ENCODE measurements at places on chromosomes 4 and X.

DNA sequence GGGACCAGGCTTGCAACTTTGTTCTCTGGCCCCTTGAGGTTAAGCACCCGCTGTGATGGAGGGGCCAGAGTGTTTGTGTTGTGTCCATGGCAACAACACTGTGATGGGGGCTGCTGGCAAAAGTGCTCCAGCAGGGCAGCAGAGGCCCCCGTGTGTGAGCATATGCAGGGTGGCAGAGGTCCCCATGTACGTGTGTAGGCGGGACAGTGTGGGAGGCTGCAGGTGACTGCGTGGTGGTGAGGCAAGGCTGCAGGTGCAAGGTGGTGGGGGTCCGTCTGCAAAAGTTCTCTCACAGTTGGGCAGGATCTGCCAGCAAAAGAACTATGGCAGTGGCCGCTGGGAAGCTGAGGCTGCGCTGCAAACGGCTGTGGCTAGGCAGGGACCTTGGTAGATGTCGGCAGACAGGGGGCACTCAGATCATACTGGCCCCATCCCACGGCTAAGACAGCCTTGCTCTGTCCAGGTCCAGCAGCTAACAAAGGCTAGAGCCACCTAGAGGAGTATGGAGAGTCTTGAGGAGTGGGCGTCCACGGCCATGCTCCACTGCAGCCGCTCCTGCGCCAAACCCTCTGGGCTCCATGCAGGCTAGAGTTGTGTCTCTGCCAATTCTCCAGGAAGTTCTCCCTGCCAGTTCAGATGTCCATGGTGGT, 46.8 kb upstream of the PASD1 start:
- no peak for DNase-seq

DNA sequence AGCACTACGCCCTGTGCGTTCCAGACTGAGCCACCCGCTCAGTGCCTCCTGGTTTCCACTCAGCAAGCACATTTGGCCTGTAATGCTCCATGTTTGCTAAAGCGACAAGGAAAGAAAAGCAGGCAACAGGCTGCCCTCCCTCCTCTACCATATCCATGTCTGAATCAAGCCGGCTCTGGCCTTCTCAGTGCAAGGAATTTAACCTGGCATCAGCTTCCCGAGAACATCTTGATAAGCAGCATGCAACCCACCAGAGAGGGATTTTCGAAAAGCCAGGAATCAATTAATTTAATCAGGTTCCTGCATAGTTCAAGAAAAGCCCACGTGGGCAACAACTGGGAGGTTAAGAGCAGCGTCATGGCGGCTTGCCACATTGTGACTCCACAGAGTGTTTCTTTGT, 228.2 kb downstream of the HS6ST2 start:
- DNase-seq: no peak

GRCh38 chrX:10617186-10617998, 3.0 kb downstream of the MID1 start:
- no peak for DNase-seq

DNA sequence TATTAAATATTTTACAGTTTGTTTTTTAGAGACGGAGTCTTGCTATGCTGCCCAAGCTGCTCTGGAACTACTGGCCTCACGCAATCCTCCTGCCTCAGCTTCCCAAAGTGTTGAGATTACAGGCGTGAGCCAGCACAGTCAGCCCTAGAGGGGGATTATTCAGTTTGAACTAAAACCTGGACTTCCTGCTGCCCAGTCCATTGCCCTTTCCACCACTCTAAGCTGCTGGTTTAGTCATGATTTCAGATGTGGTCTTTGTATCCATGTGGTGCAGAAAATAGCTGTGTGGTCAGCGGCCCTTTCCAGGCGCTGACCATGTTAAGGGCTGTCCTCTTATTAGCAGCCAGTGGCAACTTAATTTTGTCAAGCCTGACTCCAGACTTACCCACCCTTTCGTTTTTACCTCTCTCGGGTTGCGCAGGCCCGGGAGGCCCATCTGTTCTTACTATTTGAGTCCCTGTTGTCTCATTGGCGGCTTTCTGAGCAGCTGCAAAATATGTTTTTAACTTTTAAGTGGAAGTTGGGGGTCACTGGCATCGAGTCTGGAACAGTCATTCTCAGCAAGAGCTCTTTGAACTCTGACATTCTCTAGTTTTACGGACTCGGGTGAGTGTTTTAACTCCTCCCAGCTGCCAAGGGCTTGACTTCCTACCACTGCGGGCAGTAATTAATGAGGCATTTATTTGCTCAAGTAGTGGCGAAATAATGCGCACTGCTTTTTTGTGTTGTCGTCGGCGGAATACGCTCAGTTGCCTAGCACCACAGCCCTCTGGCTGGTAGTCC, 773 bp upstream of the VMA21 start:
- DNase-seq: no peak

DNA sequence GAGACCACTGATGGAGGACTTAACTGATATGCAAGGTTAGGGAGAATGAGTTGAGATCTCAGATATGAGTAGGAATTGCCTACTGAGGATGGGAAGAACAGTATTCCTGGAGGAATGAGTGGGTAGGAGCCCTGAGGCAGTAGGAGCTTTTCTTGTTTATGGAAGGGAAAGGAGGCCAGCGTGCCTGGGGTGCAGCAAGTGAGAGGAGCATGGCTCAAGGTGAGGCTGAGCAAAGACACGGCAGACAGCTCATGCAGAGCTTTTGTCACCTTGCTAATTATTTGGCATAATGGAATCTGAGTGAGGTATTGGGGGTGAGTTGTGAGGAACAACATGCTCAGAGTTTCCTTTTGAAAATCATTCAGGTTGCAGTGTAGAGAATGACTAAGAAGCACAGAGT, 65.3 kb upstream of the IBSP start:
- DNase-seq: no peak

DNA sequence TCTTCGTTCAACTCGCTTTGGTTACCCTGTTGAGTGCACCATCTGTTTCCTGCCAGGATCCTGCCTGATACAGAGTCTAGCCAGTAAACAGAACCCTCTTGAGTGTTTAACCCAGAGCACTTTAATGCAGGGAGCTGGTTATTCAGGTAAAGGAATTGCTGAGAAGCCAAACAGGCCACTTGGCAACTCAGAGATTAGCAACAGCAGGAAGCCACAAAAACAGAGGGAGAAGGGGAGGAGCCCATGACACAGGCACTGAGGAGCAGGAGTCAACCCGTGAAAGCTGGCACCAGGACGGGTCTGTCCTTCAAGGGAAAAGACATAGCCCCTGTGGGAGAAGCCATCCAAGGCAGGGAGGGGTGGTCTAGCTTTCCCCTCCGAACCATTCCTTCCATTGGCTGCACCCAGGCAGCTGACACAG, 641.4 kb downstream of the ZNF674 start:
- DNase-seq: no peak

DNA sequence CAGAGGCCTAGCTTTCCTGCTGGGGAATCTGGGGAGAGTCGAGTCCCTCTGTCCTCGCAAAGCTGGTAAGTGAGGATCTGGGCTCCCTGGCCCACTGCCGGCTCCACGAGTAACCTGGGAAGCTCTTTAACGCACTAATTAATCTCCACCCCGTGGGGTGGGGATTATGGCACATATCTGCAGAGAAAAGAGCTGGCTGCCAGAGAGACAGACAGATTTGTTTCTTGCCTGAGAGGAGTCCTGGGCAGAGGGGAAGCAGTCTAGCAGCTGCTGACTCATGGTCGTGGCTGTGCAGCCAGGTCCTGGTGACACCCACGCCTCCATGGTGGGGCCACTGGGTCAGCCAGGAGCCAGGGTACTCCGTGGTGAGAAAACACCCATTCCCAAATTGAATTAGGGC, 14.0 kb downstream of the SORCS2 start:
- DNase-seq: no peak

DNA sequence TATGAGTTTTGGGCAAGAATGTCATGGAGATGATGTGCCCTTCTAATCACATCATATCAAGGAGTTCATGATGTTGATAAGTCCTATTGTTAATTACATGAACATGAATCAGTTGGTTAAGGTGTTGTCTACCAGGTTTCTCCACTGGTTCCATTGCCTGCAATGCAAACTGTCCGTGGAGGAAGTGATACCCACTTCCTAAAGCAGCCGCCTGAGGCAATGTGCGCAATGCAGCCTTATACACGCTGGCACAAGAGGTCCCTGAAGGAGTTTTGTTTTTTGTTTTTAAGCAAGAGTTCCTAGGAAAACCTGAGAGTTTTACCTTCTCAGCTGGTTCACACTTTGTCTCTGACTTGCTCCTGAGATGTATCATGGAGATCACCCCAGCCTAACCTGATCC, 5.9 kb upstream of the GPKOW start:
- DNase-seq: no peak

DNA sequence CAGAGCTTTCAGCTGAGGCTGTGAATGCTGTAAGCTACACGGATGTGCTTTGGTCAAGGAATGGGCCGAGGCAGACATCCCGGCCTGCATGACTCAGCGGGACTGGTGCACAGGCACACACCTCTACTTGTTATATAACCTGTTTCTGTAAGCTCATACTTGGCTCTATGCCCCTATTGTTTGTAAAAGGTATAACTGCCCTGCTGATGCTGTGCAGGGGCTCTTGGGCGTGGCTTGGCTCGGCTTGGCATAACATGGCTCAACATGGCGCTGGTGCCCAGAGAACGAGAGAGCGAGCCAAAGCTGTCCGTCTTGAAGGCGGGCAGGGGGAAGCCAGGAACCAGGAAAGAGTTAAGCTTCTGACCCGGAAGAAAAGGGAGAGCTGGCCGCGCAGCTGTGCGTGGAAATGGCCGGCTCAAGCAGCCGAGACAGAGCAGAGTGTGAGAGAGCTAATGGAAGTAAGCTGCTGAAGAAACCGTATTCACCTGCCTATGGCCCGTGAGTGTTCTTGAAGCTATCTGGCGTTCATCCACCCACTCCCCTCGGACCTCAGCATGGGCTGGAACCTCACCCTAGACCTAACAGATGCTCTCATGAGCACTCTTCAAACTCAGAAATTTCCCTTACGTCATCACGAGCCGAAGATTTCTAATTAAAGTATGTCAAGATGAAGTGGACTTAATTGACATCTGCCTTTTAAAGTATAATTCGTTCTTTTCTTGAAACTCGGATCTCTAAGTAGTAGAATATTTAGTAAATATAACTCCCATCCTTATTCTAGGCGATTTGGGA, 286.3 kb upstream of the AGA start:
- no peak for DNase-seq

GRCh38 chrX:105273326-105273725, 52.8 kb upstream of the TEX13A start:
- DNase-seq: no peak

DNA sequence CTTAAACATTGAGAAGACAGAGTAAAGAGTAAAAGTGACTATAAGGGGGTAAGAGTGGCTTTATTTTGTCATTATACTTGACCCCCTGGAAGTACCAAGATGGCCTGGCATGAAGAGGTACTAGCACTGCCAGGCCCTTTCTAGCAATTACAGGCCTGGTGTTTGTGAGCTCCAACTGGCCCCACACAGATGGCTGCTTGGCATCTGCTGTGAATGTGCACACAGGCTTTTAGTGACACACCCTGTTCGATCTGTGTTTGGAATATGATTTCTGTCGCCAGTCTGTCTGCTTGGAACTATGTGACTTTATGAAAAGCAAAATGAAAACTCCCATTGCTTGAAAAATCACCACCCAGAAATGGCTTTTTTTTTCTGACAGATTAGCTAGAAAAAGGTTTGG, 123.3 kb downstream of the CLCN4 start:
- no peak for DNase-seq

DNA sequence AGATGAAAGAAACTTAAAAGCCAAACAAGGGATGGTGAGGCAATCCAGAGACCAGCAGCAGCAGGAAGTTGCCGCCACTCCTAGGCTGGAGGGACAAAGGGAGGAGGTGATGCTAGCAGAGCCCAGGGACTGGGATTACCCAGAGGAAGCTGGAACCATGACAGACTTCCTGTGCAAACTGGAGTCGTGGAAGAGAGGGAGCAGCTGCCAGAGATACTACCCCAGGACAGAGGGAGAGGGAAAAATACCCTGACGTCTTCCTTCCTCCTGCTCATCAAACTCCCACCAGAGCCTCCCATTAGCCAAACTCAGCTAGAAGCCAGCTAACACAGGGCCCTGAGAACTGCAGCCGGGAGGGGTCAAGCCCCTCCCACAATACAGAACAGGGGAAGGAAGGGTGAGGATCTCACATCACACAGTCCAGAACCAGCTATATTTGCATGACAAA, 101.2 kb upstream of the KLF3 start:
- no peak for DNase-seq

DNA sequence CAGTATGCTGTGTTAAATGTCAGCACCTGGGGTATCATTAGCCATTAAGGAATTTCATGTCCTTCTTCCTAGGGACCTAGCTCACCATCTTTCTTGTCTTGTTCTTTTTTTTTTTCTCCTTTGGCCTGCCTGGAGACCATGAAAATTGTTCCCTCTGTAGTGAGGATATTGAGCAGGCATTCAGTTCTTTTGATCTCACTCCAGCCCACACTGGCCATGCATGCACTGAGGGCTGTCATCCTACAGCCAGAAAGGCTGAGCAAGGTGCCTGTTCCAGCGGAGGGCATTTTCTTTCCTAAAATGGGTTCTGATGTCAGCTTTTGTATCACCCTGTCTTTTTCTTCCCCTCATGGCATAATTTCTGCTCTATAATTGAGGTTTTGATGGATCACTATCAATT, 275.9 kb upstream of the HAND2 start:
- no peak for DNase-seq

GRCh38 chr4:14225688-14226207, 598.2 kb upstream of the BOD1L1 start:
- no peak for DNase-seq

DNA sequence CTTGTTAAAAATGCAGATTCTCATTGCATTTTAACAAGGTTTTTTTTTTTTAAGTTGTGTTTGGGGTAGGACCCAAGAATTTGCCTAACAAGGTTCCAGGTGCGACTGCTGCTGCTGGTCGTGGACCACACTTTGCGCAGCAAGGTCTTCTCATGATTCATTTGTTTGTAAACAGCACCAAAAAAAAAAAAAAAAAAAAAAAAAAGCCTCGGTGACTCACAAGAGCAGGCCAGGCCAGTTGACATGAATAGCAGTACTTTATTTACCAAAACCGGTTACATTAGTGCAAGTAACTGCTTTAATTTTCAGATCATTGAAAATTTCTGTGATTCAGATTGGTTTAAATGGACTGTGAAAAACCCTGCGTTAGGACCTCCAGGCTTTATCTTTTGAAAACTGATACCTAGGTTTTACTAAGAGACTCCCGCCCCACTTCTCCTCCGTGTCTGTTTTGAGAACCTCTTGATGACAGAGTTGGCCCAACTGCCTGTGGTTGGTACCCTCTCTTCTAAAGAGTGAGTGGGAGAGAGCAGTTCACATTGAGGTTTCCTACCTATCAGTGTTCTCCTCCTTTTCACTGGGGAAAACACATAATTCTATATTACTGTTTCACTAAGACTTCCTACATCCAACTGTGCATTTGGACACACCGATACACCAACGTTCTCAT, 86.2 kb downstream of the PHEX start:
- DNase-seq: no peak

DNA sequence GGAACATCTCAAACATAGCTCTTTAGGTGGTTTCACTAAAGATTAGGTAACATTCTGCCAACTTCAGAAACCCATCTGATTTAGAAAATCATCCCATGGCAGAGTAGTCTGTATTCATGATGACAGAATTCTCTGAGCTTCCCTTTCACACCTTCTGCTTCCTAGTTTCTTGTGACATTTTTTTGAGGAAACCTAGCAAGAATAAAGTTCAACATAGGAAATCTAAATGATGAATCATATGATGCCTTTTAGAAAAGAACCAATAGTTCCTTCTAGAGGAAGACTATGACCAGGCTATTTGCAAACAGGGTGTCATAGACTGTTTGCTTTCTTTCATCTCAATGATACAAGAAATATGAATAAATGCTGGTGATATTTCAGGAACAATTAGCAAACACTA, 49.8 kb upstream of the CAMK2D start:
- DNase-seq: no peak

- no peak for DNase-seq
Measured at GRCh38 chr4:120777459-120777858, 145.1 kb downstream of the PRDM5 start.

- no peak for DNase-seq
Measured at GRCh38 chr4:160825644-160826338, 1338.0 kb downstream of the FSTL5 start.
